NCI-H345 (cell line): ENCODE measurements at places on chromosomes 3 and 15.
A peak's percentile ranks its signal among the peaks of the same experiment; 100 is the strongest.

DNA sequence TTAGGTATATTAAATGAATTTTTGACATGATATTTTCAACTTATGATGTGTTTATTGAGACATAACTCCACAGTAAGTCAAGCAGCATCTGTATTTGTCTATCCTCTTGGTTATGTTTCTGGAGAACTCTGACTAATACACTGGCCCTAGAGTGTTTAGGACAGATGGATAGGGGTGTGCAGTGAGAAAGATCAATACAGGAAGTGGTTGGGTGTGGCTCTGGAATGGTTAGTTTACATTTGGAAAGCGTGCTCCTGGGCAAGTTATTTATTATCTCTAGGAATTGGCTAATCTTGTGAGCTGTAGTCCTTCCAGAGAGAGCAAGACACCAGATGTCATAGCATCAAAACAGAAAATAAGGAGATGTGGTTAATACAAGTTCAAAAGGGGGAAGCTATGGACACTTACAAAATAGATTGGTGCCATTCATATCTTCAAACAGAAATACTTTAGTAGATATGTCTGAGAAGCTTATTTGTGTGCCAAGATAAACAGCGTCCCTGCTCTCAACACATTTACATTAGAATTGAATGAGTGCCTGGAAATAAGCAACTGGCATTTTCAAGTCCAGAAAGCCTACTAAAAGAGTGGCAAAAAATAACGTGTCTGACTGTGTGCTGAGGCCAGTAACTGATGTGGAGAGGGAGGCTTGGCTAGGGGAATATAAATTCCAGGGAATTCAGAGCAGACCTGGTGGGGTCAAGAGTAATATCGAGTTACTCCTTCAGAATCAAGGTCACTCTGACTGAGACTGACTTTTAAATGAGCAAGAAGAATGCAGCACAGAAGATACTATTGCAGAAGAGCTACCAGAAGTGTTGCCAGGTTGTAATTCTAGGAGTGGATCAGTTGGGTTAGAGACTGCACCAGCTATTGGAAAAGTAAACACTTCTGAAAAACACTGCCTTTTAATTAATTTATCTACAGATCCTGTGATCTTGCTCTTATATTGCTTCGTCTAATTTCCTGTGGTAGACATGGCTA, 33.4 kb upstream of the PLAAT1 start:
- DNase-seq, result peak; percentile 72

DNA sequence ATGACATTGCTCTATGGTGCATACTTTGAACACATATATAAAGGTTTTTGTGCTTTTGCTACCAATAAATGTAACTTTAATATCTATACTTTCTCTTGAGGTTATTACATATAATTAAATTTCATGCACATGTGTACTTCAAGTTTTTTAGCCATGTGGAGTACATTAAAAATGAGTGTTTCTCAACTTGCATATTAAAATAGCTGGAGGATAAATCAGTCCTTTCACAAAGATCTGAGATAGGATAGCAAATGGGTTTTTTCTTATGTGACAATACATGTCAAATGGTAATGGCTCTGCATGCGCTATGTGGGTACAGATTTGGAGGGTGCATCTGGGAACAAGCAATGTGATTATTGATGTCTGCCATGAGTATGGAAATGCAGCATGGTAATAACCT, 48.7 kb upstream of the COL6A6 start:
- DNase-seq, result no peak

DNA sequence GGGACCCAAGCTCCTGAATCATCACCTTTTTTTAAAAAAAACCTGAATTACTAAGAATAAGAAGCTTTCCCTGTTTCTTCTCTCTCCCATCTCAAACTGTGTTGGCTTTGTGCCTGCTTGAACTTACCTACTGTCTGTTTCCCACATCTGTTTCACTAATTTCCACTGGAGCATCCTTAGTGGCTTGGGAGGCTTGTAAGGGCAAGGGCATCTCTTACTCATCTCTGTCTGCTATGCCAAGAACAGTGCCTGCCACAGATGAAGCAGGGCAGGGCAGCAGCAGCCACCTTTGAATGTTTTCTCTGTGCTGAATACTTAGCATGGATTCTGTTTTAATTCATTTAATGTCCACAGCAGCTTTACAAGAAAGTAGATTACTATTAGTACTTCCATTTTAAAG, 42.3 kb downstream of the SNRK start:
- DNase-seq, result no peak

GRCh38 chr3:61882253-61882652, 320.9 kb downstream of the PTPRG start:
- no peak for DNase-seq

GRCh38 chr3:53223025-53223424, 32.8 kb downstream of the TKT start:
- no peak for DNase-seq

DNA sequence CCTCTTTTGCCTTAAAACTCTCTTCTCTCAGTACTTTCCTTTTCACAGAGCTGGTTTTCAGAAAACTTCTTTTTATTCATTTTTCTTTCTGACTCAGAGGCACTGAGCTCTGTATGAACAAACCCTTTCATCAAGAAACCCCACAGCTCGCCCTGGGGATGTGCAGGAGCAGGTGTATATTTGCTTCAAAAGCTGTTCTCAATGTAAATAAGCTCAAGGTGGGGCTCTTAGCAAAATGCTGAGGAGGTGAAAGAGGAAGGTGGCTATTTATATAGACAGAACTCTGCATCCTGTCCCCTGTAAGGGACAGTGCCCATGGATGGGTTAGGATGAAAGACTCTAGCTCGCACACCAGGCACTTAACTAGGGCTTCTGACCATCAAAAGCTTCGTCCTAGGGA, 302.0 kb downstream of the WDR72 start:
- peak; percentile 51 for DNase-seq

- DNase-seq, result peak; percentile 84
Observed at GRCh38 chr15:48221885-48222284, 15.8 kb downstream of the SLC12A1 start.

- no peak for DNase-seq
Observed at GRCh38 chr3:152910211-152910610, 75.3 kb downstream of the P2RY1 start.

- no peak for DNase-seq
Observed at GRCh38 chr3:179189759-179190158, 41.6 kb downstream of the PIK3CA start.

DNA sequence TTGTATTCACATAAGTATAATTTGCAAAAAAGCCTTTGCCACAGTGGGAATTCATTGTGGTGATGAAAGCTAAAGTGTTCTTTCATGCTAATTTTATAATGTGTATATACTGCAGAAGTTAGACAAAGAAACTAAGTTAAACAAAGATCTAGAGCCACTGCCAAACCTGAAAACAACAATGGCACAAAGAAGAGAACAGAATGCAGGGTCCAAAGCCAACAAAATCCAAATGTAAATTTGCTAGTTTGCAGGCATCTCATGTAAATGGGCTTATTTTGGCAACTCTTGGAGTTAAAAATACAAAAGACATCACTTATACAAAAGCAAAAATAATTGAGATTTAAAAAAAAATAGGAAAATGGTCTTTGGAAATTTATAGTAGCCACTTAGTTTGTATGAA, 123.0 kb downstream of the TCF12 start:
- no peak for DNase-seq

GRCh38 chr15:96331945-96332636, 1.6 kb downstream of the NR2F2 start:
- peak; percentile 50 for DNase-seq

DNA sequence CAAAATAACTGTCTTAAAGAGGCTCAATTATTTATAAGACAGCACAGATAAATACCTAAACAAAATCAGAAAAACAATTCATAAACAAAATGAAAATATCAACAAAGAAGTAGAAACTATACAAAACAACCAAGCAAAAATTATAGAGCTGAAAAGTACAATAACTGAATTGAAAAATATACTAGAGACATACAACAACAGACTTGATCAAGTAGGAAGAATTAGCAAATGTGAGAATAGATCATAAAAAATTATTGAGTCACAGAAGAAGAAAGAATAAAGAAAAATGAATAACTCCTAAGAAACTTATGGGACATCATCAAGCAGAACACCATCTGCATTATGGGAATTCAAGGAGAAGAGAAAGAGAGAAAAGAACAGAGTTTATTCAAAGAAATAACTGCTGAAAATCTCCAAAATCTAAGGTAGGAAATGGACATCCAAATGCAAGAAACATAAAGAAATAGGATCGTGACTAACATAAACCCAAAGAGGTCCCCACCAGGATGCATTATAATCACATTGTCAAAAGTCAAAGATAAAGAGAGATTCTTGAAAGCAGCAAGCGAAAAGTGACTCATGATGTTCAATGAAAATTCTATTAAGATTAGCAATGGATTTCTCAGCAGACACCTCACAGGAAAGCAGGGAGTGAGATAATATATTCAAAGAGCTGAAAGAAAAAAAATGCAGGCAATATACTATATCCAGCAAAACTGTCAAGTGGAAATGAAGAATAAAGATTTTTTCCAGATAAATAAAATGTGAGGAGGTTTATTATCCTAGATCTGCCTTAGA, 85.9 kb downstream of the DCLK3 start:
- DNase-seq, result no peak

GRCh38 chr15:74844319-74845207, 1.6 kb upstream of the ULK3 start:
- DNase-seq, result no peak

DNA sequence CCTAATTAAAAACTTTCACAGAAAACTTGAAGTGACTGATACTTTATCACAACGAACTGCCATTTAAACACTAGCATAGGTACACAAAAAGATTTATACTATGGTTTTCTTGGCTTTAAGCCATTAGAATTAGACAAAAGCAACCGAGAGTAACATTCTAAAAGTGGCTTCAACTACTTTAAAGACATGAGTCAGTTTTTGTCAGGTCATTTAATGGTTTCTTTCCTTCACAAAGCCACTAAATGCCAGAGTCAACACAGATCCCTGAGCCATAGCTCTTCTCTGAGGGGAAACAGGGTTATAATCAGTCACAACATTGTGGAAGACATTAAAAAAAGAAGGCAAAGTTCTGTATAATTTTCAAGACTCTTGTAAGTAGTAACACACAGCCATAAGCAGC, 54.6 kb downstream of the CAPN3 start:
- DNase-seq, result no peak

DNA sequence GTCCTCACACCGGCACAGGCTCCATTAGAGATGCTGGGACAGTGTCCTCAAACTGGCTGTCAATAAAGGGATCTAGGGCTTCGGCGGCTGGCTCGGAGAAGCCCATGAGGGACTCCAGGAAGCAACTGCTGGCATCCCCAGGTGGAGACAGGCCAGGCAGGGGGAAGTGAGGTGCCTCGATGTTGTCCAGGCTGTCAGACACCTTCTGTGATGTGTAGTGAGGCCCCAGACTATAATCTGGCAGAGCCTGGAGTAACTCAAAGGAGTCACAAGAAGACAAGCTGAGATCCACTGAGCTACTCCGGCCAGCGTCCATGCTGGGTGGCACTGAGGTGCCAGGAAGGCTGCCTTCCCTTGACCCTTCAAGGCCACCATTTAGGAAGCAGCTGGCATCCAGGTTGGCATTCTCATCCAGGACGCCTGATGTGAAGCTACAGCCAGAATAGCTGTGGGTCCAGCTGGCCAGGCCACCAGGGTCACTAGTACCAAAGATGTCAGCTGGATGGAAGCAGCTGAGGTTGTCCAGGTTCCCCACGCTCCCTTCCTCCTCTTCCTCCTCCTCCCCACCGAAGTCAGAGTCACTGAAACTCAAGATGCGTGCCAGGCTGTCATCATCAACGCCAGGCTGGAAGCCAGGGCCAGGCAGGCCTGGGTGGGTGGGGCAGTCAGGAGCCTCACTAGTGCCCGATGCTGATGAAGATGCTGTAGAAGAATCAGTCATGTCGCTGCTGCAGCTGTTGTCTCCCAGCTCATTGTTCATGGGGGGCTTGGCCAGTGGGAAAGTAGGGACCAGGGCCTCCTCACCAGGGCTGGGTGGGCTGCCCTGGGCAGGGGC, 10.1 kb downstream of the CSRNP1 start:
- DNase-seq, result no peak

- no peak for DNase-seq
Observed at GRCh38 chr3:197012540-197012883, 17.1 kb downstream of the MELTF start.

DNA sequence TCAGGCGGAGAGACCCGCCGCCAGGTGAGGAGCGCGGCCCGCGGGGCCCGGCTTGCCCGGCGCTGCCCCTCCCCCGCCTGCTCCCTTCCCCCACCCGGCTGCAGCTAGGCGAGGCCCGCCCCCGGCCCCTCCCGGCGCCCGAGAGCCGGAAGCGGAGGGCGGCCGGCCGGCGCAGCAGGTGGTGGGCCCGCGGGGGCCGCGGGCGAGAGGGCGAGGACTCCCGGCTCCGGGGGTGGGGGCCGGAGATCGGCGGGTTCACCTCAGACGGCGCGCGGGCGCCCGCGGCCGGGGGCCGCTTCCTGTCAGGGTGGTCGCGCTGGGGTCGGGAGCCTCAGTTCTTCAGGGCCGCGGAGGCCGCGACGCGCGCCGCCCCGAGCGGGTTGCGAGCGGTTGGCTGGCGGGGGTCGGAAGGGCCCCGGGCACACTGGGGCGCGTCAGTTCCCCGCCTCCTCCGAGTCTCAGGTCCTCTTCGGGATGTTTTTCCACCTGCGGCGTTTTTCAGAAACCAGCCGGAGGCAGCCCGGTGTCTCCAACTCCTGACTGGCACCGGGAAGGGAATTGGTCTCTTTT, 395 bp downstream of the ZFAND6 start:
- peak; percentile 82 for DNase-seq

DNA sequence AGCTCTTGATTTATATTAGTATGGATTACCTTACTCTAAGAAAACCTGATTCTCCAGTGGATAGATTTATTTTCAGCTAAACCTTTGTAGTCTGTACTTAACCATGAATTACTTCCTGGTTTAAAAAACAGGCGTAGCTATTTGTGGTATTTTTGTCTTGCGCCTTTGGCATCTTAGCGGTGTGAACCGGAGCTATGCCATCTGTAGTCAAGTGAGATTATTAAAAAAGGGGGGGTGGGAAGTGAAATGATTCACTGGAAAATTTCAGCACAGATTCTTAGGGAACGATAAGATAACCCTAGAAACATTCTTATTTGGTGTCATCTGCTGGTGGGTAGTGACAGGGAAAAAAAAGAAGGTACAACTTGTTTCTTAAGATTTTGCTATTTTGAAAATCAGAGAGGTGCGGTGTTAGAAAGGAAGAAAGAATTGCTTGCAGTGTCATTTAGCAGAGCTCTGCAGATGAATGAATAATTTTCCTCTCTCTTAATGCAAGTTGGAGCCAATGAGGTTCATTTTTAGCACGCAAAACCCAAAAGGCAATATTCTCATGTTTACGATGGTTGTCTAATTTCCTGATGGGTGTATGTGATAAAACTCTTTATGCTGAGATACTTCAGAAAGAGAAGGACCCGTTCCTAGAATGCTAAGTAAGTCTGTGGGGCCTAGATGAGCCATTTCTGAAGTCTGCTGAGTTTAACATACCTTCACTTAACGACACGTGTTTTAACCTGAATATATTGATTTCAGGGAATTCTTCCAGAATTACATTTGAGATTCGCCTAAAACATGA, 44.0 kb downstream of the PSMD6 start:
- DNase-seq, result no peak

DNA sequence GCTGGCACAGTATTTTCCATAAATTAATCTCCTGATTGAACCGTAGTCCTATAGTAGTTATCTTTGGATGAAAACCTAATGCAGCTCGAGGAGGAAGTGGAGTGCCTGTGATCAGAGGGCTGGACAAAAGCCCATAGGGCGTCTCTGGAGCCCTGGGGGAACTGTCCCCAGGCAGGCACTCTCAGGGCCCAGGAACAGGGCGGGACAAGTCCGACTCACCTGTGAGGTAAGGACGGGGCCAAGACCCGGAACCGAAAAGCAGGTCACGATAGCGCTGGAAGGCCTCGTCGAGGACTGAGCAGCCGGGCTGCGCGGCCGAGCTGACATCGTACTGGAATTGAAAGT, 341 bp downstream of the HEXA start:
- no peak for DNase-seq

- DNase-seq, result no peak
Observed at GRCh38 chr3:71817262-71817661, 32.3 kb upstream of the PROK2 start.
